ENCODE measurements at places on chromosomes 12 and 14. TPM values are rescaled to one million over a fixed set of nuclear protein-coding genes. Genes with fewer than 3 reads are reported as not detected.

Gene RAD9B
- total RNA-seq, result 0.46 TPM

Gene RPS6KA5
- total RNA-seq, result 6.0 TPM

Gene PTHLH
- total RNA-seq, result 38.1 TPM

Gene MANSC1
- total RNA-seq, result 16.8 TPM

DNA sequence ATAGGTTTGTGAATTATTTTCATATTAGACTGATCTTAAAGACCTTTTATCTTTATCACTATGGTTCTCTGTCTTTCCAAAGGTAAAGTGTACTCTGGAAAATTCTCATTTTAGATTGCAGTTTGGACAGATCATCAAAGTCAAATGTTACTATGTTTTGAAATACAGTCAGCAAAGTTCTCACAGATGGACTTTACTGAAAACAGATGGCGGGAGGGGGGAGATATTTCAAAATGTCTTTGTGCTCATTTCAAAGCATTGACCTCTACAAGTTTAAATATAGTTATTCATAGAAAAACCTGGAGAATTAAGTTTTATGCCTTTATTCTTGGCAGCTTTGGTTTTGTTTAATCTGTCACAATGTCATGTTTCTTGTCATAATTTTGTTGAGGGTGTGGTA is 51.8 kb upstream of the LRTM2 start:
- peaks cover 24% of the 10 kb centered on the region for H3K36me3 ChIP-seq
- no peak overlapping the region for H3K4me3 ChIP-seq
- no peak for DNase-seq

- no peak overlapping the region for H3K4me3 ChIP-seq
- no peaks in the 10 kb centered on the region for H3K4me1 ChIP-seq
- no peaks in the 10 kb centered on the region for H3K36me3 ChIP-seq
- H3K27me3 ChIP-seq, result no peaks in the 10 kb centered on the region
- no peak for DNase-seq
- no peak overlapping the region for H3K27ac ChIP-seq
Measured at GRCh38 chr14:43981135-43981768, 525.8 kb downstream of the FSCB start.

- H3K36me3 ChIP-seq, result no peaks in the 10 kb centered on the region
- no peak overlapping the region for H3K4me3 ChIP-seq
- peak; percentile 4 for DNase-seq
Measured at GRCh38 chr14:92481811-92482555, 31.6 kb upstream of the RIN3 start.

DNA sequence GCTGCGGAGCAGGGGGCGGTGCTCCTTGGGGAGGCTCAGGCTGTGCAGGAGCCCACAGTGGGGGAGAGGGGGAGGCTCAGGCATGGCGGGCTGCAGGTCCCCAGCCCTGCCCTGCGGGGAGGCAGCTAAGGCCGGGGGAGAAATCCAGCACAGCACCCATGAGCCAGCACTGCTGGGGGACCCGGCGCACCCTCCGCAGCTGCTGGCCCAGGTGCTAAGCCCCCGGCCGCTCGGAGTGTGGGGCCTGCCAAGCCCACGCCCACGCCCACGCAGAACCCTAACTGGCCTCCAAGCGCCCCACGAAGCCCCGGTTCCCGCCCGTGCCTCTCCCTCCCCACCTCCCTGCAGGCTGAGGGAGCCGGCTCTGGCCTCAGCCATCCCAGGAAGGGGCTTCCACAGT is 145.6 kb upstream of the SEL1L start:
- no peaks in the 10 kb centered on the region for H3K36me3 ChIP-seq
- H3K4me1 ChIP-seq, result peaks cover 8% of the 10 kb centered on the region
- no peak overlapping the region for H3K27ac ChIP-seq
- no peak for DNase-seq
- H3K27me3 ChIP-seq, result peaks cover 33% of the 10 kb centered on the region

DNA sequence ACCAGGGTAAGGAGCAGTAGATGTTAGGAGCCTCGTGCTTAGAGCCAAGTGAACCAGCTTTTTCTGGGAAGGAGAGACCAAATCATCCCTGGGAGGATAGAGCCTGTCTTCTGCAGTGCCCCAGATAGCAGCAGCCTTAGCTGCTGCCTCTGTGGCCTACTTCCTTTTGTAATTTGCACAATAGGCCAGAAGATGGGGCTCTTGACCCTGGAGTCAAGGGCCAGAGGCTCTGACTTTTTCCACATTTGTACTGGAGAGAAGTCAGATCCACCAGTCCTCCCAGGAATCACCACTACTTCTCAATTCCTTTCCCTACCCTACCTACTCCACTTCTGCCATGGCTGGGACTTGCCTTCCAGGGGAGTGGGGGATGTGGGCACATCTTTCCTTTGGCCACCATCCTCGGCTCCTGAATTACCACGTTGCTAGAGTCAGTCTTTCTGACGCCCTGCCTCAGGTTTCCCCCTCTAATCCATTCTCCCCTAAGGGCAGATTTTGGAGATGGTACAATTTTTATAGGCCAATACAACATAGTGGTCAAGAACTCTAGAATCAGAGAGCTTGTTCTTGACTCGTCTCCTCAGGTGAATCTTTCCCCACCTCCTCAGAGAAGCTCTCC is 3.3 kb upstream of the SLC4A8 start:
- peaks cover 3% of the 10 kb centered on the region for H3K27me3 ChIP-seq
- H3K4me3 ChIP-seq, result no peak overlapping the region
- no peaks in the 10 kb centered on the region for H3K36me3 ChIP-seq
- no peak overlapping the region for H3K27ac ChIP-seq

DNA sequence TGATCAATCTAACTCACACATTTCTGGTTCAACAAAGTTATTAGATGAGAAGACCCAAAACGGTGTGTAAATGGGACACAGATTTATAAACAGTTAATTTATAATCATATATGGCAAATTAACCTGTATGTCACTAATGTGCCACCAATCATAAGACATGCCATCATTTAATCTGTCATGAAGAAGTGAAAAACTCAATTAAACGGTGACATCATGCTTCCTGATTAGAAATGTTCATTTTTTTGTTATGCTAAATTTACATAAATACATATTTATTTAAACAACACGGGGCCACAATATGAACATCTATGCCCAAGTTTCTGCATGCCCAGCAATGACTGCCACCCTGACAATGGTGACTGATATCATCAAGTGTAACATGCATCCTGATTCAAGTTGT is 164.1 kb upstream of the EEA1 start:
- H3K4me1 ChIP-seq, result peaks cover 32% of the 10 kb centered on the region
- H3K27me3 ChIP-seq, result no peaks in the 10 kb centered on the region
- H3K36me3 ChIP-seq, result no peaks in the 10 kb centered on the region
- no peak overlapping the region for H3K27ac ChIP-seq

GRCh38 chr14:45083617-45083975 is 320 bp upstream of the PRPF39 start:
- H3K27ac ChIP-seq, result peak overlapping the region; percentile 95
- no peak for DNase-seq
- H3K4me1 ChIP-seq, result peaks cover 31% of the 10 kb centered on the region

DNA sequence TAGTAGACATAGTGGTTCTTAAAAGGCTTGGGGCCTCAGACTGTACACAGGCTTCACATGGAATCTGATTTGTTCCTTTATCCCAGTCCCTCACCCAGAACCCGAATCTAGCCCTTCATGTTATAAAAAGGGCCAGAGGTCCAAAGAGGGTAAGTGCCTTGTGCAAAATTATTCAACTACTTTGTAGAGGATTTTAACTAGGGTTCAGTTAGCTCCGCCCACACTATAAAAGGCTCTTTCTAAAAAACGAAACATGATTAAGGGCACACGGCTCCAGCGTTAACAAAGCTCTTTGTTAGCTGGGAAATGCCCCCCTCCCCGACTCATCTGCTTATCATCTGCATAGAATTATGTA is 3.2 kb upstream of the SOCS2 start:
- no peak overlapping the region for H3K27ac ChIP-seq
- H3K4me3 ChIP-seq, result peak overlapping the region; percentile 91

DNA sequence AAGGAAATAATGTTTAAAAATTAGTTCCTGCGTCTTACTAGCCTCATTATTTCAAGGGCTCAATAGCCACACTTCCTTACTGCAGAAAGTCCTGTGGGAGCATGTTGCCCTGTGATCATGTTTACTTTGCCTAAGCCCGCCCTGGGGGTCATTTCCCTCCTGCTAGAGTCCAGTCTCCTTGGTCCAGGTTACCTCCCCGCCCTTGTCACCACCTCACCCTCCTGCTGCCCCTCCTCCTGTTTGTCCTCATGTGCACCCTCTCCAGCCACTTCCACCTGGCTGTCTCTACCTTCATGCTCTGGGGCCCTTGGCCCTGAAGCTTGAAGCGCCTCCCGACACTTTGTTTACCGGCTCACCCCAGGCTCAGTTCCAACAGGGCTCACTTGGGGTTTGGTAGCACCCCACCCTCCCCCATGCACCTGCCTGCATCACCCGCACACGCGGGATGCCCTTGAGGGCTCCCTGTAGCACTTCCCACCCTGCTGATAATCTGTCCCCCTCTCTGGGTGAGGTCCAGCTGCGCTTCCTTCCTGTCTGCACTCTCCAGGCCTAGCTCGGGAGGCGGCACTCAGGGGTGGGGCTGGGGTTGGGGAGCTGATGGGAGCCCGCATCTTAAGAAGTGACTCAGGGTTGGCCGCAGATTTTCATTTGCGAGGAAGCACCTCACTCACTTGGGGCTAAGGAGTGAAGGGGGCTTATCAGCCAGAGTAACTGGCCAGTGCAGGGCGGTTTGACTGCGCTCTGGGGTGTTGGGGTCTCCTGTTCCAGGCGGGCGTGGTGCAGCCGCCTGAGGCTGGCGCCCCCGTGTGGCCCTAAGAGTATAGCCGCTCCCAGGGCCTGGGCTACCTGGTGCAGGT is 40.1 kb downstream of the SMIM41 start:
- no peaks in the 10 kb centered on the region for H3K36me3 ChIP-seq
- peaks cover 21% of the 10 kb centered on the region for H3K27me3 ChIP-seq
- H3K4me1 ChIP-seq, result peaks cover 10% of the 10 kb centered on the region
- DNase-seq, result no peak

DNA sequence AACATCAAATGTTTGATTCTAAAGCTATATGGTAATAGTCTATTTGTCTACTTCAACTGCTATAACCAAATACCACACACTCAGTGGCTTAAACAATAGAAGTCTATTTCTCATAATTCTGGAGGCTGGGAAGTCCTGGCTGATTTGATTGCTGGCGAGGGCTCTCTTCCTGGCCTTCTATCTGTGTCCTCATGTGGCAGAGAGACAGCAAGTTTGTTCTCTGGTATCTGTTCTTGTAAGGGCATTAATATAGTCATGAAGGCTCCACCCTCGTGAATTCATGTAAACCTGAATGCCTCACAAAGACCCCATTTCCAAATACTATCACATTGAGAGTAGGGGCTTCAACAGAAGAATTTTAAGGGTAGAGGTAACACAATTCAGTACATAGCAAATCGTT is 34.1 kb downstream of the TRMT5 start:
- peaks cover 11% of the 10 kb centered on the region for H3K36me3 ChIP-seq
- no peak for DNase-seq
- H3K4me3 ChIP-seq, result no peak overlapping the region
- no peaks in the 10 kb centered on the region for H3K27me3 ChIP-seq
- H3K4me1 ChIP-seq, result peaks cover 5% of the 10 kb centered on the region
- H3K27ac ChIP-seq, result no peak overlapping the region

DNA sequence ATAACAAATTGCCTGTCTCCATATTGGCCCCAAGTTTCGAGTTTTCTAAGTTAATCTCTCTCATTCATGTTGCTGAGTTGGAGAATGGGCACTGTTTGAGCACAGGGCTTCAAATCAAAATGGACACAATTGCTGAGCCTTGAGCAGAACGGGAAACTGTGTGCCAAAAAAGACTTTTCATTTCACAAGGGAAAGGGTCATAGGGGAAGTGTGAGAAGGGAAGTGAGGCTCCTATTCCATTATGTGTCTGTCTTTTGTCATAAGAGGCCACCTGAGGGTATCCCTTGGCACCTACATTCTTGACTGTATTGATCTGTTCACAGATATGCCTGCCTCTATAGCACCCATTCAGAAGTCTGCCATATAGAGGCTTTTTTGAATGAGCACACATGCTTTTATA is 59.1 kb downstream of the TTLL5 start:
- H3K4me1 ChIP-seq, result peaks cover 13% of the 10 kb centered on the region
- peaks cover 53% of the 10 kb centered on the region for H3K36me3 ChIP-seq
- H3K4me3 ChIP-seq, result no peak overlapping the region

- H3K4me3 ChIP-seq, result no peak overlapping the region
- H3K27me3 ChIP-seq, result no peaks in the 10 kb centered on the region
- H3K36me3 ChIP-seq, result no peaks in the 10 kb centered on the region
- H3K27ac ChIP-seq, result peak overlapping the region; percentile 27
- H3K4me1 ChIP-seq, result peaks cover 10% of the 10 kb centered on the region
Measured at GRCh38 chr14:61347826-61348443, 26.6 kb downstream of the PRKCH start.

- H3K4me3 ChIP-seq, result no peak overlapping the region
- no peaks in the 10 kb centered on the region for H3K27me3 ChIP-seq
- H3K27ac ChIP-seq, result no peak overlapping the region
- no peaks in the 10 kb centered on the region for H3K36me3 ChIP-seq
- H3K4me1 ChIP-seq, result no peaks in the 10 kb centered on the region
- no peak for DNase-seq
Measured at GRCh38 chr14:24959791-24960331, 90.1 kb downstream of the STXBP6 start.

GRCh38 chr14:21263284-21264024 is 5.8 kb downstream of the HNRNPC start:
- peak overlapping the region; percentile 53 for H3K4me3 ChIP-seq
- H3K36me3 ChIP-seq, result peaks cover 73% of the 10 kb centered on the region
- no peaks in the 10 kb centered on the region for H3K27me3 ChIP-seq
- H3K27ac ChIP-seq, result peak overlapping the region; percentile 85

DNA sequence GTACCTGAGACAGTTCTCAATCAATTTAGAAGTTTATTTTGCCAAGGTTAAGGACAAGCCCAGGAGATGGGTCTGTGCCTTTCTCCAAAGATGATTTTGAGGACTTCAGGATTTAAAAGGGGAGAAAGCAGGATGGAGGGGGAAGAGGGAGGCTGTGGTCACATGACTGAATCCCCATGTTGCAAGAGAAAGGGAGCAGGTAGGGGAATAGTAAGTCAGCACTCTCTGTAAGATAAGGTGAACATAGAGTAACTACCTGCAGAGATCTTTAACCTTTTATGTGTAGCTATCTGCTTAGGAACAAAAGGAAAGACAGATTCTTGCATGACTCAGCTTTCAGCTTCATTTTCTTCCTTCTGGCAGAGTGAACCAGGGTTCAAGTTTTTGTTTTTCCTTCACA is 25.9 kb downstream of the DGLUCY start:
- DNase-seq, result no peak
- H3K27ac ChIP-seq, result peak overlapping the region; percentile 31
- H3K27me3 ChIP-seq, result no peaks in the 10 kb centered on the region
- no peak overlapping the region for H3K4me3 ChIP-seq
- H3K36me3 ChIP-seq, result peaks cover 14% of the 10 kb centered on the region

- DNase-seq, result peak; percentile 90
- peaks cover 21% of the 10 kb centered on the region for H3K36me3 ChIP-seq
- H3K4me3 ChIP-seq, result peak within 1 kb of the TSS; percentile 100
- H3K4me1 ChIP-seq, result peaks cover 30% of the 10 kb centered on the region
- peak within 1 kb of the TSS; percentile 100 for H3K27ac ChIP-seq
Measured at GRCh38 chr12:70242695-70243509, at the start of gene CNOT2. CNOT2 (plus strand) TSS chr12:70243433; CDS start chr12:70278227, 34,794 bp downstream.

GRCh38 chr14:99879401-99880295 is 86.4 kb downstream of the EML1 start:
- no peaks in the 10 kb centered on the region for H3K27me3 ChIP-seq
- no peaks in the 10 kb centered on the region for H3K36me3 ChIP-seq
- no peak overlapping the region for H3K27ac ChIP-seq
- no peak for DNase-seq

- no peaks in the 10 kb centered on the region for H3K4me1 ChIP-seq
- no peaks in the 10 kb centered on the region for H3K36me3 ChIP-seq
- H3K27me3 ChIP-seq, result peaks cover 8% of the 10 kb centered on the region
- no peak overlapping the region for H3K27ac ChIP-seq
Measured at GRCh38 chr12:80056845-80057244, 42.5 kb upstream of the OTOGL start.

All from type B pancreatic cell (in vitro differentiated cells).